ENCODE measurements at places on chromosomes 1 and 21.

DNA sequence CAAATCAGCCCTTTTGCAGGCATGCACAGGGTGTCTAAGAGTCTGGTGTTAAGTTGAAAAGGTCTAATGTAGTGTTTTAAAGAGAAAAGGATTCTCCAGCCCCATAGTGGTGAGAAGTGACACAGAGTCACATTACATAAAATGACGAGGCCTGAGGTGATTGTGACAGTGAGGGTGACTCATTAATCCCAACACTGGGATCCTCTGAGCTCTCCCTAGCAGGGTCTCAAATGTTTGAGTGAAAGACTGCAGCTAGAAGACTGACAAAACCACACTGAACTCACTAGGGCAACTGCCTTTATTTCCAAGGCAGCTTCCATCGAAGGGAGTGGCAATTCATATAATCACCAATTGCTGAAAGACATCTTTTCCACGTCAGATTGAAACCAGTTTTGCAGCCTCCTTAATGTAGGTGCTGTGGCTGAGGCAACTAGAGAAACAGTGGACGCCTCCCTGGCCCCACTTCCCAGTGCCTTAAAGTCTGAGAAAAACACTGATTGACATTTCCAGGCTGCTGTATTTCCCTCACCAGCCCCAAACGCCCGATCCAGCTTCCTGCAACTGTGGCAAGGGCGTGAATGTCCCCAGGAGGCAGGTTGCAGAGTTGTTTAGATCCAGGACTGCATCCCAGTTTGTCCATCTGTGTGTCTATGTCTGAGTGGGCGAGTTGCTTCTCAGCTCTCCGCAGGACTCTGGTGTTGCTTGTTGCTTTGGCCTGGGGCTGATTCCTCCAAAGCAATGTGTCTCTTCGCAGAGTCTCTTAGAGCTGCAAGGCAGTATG lies 81.4 kb downstream of the RUNX1 start:
- DNase-seq, result no peak

DNA sequence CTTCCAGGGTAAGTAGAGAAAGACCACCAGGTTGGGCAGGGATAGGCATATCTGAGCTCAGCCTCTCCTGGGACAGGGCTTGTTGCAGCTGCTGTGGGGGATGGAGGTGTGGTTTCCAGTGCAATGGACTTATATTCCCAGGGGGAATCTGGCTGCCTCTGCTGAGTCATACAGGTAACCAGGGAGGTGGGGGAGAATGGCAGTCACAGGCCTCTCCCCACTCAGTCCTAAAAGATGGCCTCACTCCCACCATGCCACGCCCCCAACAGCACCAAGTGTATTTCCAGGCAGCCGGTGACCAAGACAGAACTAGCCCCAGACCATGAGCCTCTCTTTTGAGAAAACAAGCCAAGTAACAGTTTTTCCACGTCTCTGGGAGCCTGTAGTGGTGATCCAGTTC lies 1240.7 kb downstream of the BRINP3 start:
- no peak for DNase-seq

DNA sequence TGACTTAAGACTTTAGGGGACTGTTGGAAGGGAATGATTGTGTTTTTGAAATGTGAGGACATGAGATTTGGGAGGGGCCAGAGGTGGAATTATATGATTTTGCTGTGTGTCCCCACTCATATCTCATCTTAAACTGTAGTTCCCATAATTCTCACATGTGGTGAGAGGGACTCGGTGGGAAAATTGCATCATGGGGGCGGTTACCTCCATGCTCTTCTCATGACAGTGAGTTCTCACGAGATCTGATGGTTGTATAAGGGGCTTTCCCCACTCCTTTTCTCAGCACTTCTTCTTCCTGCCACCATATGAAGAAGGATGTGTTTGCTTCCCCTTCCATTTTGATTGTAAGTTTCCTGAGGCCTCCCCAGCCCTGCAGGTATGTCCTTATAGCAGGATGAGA lies 35.0 kb upstream of the SCAF4 start:
- DNase-seq, result no peak

DNA sequence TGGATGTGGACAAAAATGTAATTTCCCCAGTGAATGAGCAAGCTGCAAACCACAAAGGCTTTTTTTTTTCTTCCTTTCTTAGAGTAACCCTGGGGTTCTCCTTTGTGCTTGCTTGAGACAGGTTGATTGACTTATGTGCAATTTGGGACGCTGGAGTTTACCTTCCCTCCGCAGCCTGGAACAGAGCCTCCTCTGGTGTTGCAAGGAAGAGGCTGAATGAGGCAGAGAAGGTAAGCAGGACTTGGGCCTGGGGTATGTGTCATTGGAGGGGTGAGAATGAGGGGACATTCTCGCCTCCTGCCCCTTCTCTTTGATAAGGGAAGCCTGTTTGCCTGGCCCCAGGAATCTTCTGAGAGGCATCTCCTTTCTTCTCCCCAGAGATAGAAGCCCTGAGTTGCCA lies 49.8 kb downstream of the NFASC start:
- DNase-seq, result no peak

- peak; percentile 33 for DNase-seq
These were observed 79.4 kb upstream of the USH2A start for GRCh38 chr1:216502528-216503162.

GRCh38 chr1:233477359-233477758 lies 136.5 kb upstream of the KCNK1 start:
- DNase-seq, result no peak

DNA sequence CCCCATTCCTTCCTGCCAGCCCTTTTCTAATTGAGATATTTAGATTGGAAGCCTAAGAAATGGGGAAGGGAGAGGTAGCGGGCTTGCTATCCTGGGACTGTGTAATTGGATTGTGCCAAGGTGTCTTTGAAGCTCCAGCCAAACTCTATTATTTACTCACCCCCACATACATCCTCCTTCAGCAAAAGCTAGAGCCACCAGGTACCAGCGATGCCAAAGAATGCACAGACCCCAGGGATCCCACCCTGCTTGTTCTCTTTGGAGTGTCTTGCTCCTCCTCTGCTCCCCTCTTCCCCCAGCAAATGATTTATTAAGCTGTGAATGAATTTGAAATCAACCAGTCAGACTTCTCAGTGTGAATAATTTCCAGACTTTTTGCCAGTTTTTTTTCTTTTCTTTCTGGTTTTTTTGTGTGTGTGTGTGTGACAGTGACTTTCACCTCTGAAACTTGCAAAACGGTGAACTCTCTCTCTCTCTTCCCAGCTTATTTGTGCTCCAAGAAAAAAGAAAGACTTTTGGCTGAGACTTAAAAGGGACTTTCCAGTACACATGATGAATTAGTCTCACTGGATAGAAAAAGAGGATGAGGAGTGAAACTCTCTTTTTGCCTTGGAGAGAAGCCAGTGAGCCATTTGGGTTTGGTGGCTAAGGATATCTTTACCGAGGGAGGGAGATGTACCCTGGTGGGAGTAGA lies 1.8 kb downstream of the VASH2 start:
- DNase-seq, result no peak

GRCh38 chr1:238653693-238654321 lies 732.6 kb upstream of the CHRM3 start:
- DNase-seq, result no peak

- no peak for DNase-seq
These were observed 46.3 kb downstream of the ITPKB start for GRCh38 chr1:226692823-226693222.

DNA sequence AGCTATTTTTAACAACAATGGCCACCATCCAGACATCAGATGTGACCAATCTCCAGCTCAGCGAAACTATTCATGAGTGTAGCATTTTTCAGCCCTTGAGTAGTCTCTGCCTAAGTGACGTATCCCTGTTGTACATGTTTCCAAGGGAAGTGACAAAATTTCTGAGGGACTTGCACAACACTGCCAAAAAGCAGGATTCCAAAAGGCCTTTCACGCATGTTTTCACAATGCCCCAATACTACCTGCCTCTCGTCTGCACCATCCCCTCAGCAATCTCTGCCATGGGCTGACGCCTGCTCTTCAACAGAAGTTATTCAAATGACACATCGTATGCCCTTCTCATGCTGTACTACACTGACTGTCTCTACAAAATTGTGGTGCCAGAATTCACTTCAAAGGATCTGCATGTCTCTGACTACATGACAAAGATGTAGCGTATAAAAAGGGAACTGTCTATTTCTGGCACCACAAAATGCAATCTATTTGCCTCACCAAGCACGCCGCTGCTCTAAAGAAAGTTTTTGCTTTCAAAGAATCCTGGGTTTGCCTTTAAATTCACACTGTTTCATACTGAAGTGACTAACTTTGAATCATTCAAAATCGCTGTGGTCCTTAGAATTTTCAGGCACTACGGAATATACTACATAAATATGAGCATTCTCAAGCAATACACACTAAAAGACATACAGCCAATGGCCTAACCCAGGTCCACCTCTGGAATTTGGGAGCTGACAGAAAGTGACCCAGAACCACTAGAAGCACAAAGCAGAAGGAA lies 32.9 kb downstream of the JAK1 start:
- peak; percentile 72 for DNase-seq

- peak; percentile 75 for DNase-seq
These were observed 9.6 kb upstream of the SPRR2F start for GRCh38 chr1:153122831-153123421.

GRCh38 chr1:204323887-204324286 lies 35.8 kb downstream of the PLEKHA6 start:
- no peak for DNase-seq

- no peak for DNase-seq
These were observed 79.4 kb downstream of the S1PR1 start for GRCh38 chr1:101316256-101316655.

- no peak for DNase-seq
These were observed 134.7 kb upstream of the CD34 start for GRCh38 chr1:208045463-208046260.

- no peak for DNase-seq
These were observed 339.0 kb upstream of the B3GALT2 start for GRCh38 chr1:193525411-193525810.

DNA sequence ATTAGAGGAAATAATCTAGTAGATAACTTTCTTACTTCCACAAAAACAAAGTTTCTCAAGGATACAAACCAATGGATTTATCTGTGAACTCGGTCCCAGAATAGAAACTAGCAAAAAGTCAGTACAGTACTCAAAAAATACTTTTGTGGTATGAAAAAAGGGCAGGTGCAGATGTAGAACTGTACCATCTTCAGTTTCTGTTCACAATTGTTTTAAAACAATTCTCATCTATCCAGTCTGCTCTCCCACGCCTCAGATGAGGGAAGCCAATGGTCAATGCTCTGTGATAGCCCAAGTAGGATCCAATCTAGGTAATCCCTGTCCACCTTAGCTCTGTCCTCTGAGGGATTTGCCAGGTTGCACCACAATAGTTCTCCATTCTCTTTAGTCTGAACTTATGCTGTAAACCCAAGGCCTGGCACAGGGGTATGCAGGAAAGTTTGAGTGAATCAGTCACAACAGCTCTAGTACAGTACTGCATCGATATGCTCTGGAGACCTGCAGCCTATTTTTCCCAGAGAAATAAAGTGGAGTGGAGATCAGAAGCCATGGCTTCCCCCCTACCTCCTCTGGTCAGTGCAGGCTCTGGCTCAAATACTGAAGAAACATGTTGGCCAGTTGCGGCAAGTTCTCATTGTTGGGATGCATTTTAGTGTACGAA lies 1.4 kb downstream of the KTI12 start:
- no peak for DNase-seq

DNA sequence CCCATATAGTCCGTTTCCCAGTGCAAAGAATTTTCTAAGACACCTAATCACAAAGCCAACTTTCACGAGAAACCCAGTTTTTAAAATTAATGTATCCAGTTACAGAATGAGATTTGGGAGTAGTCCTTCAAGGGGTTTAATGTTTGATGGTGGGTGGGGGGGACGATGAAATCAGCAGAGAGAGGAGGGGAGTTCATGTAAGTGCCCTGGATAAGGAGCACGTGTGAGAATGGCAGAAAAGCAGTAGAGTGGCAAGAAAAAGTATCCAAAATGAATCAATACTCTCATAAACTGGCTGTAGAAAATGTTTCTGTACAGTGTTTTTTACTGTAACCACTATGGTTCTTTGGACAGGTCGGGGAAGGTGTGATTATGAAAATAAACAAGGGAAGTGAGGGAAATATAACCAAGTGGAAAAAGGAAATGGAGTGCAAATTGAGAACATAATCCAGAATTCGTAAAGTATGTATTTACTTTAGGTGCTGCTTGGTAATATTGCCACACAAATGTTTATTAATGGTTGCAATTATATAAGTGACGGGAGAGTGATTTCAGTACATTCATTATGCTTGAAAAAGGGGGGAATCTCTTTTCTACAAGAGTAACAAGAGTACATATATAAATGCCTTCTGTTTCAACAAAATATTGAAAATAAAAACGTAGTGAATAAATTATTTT lies 118.7 kb upstream of the RRP15 start:
- no peak for DNase-seq

- DNase-seq, result no peak
These were observed 25.7 kb downstream of the C21orf91 start for GRCh38 chr21:17793246-17794123.

DNA sequence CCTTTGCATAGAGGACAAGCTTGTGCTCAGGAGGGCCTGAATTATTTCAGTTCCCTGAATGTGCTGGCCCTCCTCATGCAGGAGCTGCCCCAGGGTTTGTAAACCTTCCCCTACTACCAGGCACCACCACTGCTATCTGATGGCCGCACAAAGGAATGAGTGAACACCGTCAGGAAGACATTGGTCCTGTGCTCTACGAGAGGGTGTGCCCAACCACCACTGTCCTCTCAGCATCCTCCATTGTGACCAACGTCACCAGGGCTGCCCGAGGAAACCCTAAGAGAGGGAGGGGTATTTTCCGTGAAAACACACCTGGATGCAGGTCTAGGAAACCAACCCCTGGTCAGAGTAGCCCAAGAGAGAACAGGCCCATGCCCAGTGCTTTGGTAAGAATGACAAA lies 657.5 kb downstream of the KIF26B start:
- DNase-seq, result peak; percentile 10

DNA sequence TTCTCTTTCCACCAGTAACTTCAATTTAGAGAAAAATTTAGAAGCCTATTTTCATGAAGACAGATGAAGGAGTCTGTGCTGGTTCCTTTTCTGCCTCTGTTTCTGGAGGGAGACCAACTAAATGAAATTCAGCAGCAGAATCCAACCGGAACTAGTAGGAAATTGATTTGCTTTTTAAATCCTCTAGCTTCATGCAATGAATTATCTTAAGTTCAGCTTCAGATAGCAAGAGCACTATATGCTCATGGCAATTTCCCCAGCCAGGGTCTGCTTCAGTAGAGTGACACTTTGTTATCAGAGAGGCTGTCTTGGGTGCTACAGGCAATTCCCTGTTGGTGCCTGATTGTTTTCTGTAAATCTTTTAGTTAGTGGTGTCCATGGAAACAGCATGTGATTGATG lies 189.7 kb downstream of the SLC35F3 start:
- DNase-seq, result no peak

DNA sequence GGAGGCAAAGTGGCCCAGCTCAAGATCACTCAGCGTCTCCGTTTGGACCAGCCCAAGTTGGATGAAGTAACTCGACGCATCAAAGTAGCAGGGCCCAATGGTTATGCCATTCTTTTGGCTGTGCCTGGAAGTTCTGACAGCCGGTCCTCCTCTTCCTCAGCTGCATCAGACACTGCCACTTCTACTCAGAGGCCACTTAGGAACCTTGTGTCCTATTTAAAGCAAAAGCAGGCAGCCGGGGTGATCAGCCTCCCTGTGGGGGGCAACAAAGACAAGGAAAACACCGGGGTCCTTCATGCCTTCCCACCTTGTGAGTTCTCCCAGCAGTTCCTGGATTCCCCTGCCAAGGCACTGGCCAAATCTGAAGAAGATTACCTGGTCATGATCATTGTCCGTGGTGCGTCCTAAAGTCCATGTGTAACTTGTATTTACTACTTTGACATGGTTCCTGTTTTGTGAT lies 2.7 kb downstream of the RBM15 start:
- DNase-seq, result peak; percentile 31

- no peak for DNase-seq
These were observed 9.3 kb downstream of the KIF21B start for GRCh38 chr1:201013991-201014815.
